ENCODE measurements at places on chromosomes 4 and X.

GRCh38 chr4:173448103-173448502 lies 49.2 kb upstream of the SCRG1 start:
- no peak for DNase-seq

DNA sequence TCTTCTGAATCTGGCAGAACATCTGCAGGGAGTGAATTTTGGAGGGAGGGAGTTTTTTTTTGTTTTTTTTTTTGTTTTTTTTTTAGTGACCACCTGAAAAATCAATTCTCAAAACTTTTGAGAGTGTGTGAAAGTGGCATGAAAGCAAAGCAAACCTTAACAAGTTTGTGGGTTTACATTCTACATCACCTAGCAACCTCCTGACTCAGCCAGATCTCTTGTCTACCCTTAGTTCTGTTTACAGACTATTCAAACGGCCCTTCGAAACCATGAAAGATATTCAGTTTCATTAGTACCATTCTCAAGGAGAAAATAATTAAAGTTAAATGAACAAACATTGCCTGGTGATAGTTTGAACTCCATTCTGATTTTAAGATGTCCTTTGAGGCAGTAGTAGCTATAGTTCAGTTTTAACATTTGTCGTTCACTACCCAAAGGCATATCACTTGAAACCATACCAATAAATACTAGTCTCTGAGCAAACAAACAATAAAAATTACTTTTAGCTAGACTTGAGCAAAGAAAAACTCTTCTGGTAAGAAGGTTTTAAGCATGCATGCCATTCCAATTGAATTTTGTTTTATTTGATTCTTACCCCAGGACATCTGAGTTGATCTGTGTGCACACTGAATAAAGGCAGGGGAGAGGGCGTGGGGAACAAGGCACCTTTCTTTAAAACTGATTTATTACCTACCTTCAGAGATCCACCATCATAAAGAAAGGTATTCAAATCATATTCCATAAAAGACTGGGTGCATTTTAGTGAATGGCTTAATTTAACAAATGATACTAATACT lies 137.7 kb downstream of the ARX start:
- no peak for DNase-seq

DNA sequence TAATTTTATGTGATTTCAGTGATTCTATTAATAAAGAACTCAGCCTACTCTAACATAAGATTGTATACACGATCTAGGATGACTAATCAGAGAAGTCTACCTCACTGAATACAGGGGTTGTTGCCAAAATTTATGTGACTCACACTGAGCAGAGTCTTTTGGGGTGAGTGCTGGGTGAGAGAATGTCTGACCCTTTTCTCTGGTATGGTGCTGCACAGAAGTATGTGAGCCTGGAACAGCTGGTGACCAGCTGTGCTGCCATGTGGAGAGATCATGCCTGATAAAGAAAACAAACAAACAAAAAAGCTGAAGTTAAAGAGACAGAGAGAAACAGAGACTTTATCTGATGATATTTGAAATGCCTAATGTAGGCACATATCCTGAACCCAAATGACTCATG lies 618.1 kb upstream of the GRIA3 start:
- DNase-seq, result peak; percentile 7

DNA sequence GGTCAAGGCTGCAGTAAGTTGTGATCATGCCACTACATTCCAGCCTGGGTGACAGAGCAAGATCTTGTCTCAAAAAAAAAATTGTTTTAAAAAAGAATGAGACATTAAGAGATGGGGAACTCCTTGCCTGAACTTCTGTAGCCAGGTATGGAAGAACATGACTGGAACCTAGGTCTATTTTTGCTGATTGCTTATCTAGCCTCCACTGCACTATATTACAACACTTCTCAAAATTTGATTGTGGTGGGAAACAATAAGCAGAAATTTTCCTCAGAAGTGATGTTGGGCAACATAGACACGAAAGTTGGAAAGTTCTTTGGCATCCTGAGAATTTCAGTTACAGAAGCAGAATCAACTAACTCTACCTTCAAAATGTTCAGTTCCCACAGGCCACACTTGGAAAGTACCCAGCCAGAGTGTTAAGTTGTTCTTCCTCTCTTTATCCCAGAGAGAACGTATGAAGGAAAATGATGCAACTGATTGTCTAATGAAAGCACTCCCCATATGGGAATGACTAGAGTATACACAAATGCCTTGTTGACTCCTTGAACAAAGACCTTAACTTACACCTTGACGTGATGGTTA lies 50.0 kb downstream of the LUZP4 start:
- DNase-seq, result no peak

- DNase-seq, result no peak
Observed at GRCh38 chrX:37883196-37883595, 35.8 kb upstream of the DYNLT3 start.

- DNase-seq, result no peak
Observed at GRCh38 chrX:148871422-148872160, 371.2 kb downstream of the AFF2 start.
